ENCODE measurements at places on chromosomes 12 and 14.

DNA sequence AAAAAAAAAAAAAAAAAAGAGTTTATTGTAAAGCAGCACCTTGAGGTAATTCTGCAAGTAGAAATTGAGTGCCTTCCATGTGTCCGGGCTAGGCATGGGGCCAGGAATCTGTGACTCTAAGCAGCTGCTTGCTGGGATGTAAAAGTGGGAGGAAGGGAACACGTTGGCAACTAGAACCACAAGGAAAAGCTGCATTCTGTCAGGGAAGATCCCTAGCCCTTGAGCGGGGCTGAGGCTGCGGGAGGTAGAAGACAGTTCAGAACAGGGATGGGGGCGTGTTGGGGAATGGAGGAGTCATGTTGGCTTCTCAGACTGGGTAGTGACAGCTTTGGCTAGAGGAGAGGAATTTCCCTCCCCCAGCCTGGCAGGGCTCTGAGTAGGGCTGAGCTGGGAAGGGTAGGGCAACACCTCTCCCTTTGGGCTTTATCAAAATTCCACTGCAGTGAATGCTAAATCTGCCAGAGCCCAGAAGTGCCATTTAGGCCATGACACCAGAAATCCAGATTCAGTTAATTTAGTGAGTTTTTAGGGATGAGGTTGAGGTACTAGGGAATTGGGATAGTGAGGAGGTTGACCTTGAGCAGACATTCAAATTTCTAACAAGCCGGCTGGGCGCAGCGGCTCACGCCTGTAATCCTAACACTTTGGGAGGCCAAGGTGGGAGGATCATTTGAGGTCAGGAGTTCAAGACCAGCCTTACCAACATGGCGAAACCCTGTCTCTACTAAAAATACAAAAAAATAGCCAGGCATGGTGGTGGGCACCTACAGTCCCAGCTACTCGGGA lies 3.4 kb upstream of the TRAFD1 start:
- DNase-seq = no peak

GRCh38 chr12:48618541-48618940 lies 48.7 kb upstream of the LALBA start:
- peak; percentile 70 for DNase-seq

GRCh38 chr12:29691161-29691854 lies 92.4 kb downstream of the TMTC1 start:
- DNase-seq = peak; percentile 78

GRCh38 chr14:90796329-90796728 lies 19.9 kb downstream of the TTC7B start:
- peak; percentile 57 for DNase-seq

GRCh38 chr14:68172216-68172615 lies 352.6 kb downstream of the RAD51B start:
- DNase-seq = no peak

DNA sequence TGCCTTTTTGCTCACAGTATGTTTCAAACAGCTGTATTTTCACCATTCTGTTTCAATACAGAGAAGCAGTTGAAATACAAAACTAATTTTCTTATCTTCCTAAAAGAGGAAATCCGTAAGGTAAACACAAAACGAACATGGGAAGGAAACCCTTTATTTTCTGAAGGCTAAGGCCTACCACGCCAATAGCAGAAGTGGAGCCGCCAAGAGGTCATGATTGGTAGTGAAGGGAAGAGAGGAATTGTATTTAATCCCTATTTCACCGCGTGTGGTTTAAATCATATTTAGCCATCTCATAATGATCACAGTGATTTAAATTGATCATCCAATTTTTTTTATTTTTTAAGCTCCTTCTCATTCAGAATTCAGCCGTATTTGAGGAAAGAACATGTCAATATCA lies 398.2 kb downstream of the PRKD1 start:
- no peak for DNase-seq

DNA sequence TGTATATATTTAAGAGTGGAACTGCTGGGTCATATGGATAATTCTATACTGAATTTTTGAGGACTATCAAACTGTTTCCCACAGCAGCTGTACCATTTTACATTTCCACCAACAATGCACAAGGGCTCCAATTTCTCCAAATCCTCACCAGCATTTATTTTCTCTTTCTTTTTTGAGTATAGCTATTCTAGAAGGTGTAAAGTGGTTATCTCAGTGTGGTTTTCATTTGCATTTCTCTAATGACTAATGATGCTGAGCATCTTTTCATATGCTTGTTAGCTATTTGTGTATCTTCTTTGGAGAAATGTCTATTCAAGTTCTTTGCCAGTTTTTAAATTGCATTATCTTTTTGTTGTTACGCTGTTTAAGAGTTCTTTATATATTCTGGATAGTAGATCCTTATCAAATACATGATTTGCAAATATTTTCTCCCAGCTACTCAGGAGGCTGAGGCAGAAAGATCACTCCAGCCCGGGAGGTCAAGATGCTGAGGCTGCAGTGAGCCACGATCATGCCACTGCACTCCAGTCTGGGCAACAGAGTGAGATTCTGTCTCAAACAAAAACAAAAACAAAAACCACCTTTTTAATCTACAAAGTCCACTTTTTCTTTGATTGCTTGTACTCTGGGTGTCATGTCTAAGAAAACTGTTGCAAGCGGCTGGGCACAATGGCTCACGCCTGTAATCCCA lies 32.8 kb downstream of the GTF2A1 start:
- no peak for DNase-seq

DNA sequence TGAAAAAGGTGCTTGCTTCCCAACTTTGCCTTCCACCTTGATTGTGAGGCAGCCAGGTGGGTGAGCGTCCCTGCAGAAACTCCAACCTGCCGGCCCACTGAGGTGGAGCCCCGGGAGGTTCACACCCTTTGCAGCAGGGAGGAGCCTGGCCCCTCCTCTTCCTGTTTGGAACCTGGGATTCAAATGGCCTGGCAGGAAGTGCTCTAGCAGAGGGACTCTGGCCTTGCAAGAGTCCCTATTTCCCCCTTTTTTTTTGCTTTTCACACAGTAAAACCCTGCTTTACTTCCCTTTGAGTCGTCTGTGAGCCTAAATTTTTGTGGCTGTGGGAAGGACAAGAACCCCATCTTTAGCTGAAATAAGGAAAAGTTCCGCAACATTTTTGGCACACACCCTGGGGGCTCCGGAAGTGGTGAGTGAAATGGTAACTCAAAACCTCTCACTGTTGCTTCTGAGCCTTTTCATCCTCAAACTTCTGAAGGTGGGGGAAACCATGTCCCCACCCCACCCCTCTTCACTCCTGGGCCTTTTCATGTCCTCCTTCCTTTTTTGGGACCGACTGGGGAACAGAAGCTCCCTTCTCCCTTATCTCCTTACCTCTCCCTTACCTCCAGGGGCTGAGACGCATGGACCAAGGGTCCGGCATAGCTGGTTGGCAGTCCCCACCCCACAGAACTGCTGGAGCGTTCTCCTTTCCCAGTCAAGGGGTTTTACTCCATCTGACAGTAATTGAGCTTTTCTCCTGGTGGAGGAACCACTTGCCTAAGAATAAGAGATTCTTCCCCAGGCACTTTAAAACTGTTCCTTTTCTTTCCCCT lies 102.0 kb downstream of the KCNMB4 start:
- DNase-seq = peak; percentile 43

All from HL-60 (cell line).